NCI-H2107 (cell line): ENCODE measurements at places on chromosomes 1 and 21.
A peak's percentile ranks its signal among the peaks of the same experiment; 100 is the strongest.

DNA sequence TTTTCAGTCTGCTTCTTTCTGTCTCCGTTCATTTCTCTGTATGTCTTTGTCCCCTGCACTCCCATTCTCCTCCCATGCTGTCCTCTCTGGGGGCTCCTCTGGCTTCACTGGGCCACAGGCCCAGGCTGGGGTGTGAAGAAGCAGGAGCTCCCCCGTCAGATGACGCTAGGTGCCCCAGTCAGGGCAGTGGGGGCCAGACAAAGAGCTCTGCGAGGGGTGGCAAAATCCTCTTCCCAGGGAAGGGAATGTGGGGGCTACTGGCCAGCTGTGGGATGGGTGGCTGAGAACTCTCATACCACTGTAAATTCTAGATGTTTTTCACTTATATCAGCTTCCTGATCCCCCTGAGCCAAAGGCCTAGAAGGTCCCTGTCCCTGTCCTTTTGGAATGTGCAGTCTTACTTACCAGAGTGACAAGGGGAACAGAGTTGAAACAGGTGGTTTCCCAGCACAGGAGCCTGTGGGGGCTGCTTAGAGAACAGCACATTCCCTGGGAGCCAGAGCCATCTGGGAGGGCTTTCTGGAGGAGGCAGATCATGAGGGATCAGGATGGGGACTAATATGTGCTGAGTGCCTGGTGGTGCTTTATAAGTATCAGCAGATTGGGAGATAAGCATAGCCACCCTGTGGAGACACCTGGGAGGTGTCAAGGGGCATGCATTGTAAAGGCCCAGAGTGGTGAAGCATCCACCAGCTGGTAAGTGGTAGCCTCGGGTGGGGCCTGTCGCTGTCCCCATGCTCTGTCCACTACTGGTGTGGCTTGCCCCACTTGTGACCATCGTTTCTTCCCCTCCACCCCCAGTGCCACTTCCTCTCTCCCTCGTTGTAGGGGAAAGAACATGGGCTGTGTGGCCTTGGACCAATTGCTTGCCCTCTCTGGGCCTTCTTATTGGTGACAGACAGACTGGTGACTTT, 10.1 kb upstream of the PADI1 start:
- DNase-seq, result no peak

DNA sequence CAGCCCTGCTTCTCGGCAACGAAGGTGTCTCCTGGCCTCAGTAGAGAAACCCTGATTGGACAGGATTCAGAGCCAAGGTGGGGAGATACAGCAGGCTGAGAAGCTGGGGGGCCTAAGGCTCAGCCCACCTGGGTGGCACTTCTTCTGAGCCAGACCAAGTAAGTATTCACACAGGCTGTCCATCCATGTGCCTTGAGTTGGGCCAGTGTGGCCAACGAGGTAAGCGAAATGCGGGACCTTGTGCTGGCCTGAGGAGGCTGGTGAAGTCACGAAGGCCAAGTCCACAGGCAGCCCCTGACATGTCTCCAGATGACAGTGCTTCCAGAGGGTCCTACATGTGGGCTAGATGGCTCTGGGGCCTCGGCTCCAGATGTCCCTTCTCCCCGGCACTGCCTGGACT, 91.4 kb downstream of the ITPKB start:
- DNase-seq, result no peak

- no peak for DNase-seq
Observed at GRCh38 chr1:37098237-37098636, 63.9 kb upstream of the GRIK3 start.

DNA sequence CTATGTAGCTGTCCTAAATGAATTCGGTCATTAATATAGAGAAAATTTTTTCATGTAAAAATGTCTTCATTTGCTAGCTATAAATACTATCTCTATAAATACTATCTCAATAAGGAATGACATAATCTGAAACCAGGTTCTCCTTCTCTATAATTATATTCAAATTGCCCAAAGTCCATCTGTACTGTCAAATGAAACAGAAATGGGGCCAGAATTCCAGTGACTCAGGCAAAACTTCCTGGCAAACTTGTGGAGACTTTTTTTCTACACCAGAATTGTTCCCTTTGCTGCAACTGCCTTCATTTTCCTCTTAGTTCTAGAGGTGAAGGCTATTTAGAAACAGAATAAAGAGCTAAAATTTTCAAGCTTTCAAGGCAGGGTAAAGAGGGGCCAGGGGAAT, 152.5 kb downstream of the KCNH1 start:
- DNase-seq, result no peak

- DNase-seq, result no peak
Observed at GRCh38 chr1:203035111-203036000, 9.1 kb downstream of the PPFIA4 start.

- no peak for DNase-seq
Observed at GRCh38 chr1:200980452-200980772, 43.1 kb downstream of the KIF21B start.

DNA sequence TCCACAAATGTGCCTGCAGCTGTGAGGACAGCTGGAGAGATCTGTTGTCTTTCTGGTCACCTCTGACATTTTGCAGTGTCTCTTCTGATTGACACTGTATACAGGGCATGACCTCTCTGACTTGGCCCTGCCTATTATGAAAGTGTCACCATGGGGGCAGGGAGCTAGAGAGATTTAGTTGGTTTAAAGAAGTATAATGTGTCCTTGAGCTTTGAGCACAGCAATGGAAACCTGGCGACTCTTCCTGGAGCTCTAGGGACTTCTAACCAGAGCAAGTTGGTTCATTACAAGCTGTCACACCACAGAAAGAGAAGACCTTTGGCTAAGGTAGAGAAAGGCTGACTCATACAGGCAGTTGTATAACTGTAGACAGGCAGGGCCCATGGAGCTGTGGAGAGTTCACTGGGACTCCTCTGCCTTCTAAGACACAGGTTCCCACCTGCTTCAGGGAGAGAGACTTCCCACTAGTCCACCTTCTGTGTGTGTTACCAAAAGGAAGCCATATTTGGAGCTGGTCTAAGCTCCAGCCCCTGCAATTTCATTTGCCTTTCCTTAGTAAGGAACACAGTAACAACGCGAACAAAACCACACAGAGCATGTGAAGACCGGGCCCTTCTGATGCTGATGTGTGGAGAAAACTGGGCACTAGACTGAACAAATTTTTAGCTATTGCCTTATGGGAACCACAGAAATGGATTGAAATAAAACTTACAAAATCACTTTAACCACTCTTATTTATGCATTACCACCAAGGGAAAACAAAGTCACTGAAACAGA, 90.5 kb upstream of the ADAR start:
- DNase-seq, result no peak

- DNase-seq, result no peak
Observed at GRCh38 chr1:223840254-223840653, 5.5 kb downstream of the TP53BP2 start.

GRCh38 chr21:42151148-42151947, 67.6 kb upstream of the ABCG1 start:
- no peak for DNase-seq

- no peak for DNase-seq
Observed at GRCh38 chr1:235844776-235845175, 21.9 kb downstream of the LYST start.

DNA sequence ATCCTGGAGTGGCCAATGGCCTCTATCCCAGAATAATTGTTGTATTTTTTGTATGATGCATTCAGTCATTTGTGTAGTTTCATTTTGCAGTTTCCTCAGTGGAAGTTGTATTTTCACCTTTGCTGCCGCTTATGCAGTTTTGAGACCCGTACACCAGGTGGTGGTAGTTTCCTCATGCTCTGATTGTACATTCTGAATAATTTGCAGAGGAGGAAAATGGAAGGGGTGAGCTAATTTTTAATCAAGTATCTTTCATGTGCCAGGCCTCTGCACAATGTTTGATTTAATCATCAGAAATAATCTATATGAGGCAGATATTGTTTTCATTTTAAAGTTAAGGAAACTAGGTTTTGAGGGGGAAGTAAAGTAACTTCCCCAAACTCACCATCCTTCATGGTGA, 29.5 kb downstream of the HLX start:
- no peak for DNase-seq

GRCh38 chr1:34790985-34791384, 1.8 kb upstream of the GJA4 start:
- no peak for DNase-seq

GRCh38 chr21:31665397-31665796, 5.9 kb downstream of the SOD1 start:
- no peak for DNase-seq

DNA sequence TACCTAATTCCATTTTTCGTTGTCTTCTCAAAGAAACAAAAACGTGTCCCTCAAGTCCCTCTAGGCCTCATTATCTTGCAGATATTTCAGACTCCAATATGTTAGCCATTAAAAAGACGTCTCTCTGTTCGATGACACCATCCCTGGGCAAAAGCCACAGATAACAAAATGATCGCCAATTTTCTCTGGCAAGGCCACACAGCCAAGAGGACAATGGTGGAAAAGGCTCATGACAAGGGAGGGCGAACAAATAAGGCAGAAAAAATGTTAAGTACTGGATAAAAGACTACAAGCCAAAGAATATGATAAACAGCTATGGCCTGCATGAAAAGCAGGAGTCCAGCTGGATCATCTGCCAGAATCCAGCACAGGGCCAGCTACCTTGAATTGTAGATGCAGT, 82.9 kb downstream of the TBX15 start:
- no peak for DNase-seq

DNA sequence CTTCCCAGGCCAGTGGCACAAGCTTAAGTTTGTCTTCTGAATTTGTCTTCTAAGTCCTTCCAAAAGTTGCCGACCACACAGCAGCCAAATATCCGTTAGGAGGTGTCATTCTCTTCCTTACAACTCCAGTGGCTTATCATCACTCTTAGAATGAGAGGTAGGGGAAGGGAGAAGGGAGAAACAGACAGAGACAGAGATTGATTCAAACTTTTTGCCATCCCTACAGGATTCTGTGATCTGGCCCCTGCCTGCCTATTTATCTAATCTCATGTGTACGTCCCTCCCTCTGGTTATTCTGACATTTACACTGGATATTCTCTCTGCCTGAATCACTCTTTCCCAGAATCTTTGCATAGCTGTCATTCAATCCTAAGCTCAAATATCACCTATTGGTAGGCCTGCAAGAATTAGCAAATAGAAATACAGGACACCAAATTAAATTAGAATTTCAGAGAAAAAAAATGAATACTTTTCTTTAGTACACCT, 488 bp upstream of the GNL2 start:
- DNase-seq, result no peak

- no peak for DNase-seq
Observed at GRCh38 chr1:100390531-100390930, 38.2 kb downstream of the CDC14A start.

DNA sequence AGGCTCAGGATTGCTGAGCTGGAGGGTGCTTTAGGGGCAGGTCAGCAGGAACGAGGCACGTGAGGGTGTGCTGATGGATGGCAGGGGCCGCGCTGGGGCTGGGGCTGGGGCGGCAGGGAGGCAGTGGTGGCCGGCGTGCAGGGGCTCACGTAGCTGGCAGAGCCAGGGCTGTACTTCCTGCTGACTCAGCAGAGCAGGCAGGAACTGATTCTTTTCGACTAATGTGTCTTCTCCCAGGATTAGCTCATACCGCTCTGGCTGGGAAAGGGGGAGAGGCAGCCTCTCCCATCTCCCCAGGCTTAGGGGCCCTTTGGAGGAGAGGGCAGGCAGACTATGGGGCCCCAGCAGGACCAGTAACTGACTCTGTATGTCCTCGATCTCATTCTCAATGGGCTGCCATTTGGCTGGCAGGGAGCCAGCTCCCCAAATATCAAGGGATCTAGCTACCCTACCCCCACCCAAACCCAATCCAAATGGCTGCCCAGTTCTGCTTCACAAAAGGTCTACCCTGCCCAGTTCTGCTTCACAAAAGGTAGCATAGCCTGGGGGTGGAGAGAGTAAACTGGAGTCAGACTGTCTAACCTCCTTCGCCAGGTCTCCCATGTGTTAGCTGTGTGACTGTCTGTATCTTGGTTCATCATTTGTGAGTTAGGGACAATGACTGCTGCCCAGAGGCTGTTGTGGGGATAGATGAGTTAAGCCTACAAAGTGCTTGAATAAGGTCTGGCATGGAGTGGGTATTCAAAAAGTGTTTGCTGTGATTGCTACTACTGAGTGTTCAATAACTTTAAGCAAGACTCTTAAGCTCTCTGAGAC, 100.1 kb upstream of the SLC2A1 start:
- DNase-seq, result no peak

DNA sequence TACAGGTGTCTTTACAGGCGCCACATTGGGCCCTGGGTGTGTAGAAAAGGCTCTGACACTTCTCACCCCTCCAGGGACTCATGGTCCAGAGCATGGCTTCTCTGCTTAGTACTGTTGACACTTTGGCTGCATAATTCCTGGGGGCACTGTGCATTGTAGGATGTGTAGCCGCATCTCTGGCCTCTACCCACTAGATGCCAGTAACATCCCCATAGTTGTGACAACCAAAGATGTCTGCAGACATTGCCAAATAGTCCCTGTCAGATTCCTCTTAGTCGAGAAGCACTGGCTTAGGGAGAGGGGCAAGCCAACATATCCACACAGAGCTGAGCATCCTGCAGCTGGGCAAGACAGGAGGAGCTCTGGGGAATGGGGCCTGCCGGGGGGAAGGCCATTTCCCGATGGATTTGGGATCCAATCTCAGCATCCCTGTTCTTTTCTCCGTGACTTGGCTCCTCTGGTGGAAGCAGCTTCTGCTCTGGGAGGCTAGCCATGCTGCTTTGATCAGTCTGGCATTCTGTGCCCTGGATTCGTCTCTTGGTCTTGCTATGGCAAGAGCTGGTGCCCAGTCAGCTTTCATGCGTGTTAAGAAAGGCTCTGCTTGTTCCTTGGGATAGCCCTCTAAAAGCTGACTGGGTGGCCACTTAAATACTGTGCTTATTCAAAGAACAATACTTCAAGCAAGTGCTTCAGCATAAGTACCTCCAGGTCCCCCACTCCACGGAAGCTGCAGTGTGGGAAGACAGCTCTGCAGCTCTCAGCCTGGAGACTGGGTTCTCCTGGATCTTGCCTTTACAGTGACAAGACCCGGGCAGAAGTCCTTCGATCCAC, 38.3 kb upstream of the SCMH1 start:
- DNase-seq, result no peak

DNA sequence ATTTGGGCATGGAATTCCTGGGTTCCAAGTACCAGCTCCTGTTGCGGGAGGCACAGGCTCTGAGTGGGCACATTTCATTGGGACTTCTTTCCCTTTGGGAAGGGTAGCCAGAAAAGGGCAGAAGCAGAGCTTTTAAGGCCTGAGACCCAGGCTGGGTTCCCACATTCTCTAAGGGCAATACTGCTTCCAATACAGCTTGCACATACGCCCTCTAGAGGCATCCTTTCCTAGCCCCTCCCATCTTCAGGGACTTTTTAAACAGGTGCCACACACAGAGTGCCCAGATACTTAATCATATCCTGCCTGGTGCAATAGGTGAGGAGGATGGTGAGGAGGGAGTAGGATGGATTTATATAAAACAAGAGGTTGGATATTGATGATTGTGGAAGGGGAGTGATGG, 5.7 kb downstream of the GPR88 start:
- no peak for DNase-seq

DNA sequence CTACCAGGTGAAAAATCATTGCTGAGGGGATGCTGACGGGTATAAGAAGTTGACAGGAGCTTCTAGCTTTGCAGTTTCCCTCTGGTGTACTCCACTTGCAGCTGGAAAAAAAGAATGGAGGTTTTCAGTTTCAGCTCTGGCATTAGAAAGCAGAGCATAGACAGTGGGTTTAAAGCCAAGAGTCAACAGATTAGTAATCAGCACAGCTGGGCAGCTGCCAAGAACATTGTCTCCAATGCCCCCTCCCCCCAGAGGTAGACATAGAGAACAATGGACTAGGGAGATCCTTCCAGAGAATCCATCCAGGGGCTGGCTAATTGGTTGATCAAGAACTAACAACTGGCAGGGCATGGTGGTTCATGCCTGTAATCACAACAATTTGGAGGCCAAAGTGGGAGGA, 10.1 kb upstream of the ZBTB8B start:
- DNase-seq, result peak; percentile 18
